ENCODE measurements at places on chromosomes 3 and 15. TPM values are rescaled to one million over a fixed set of nuclear protein-coding genes. Genes with fewer than 3 reads are reported as not detected.

CCDC71 gene
- 16.8 TPM for total RNA-seq

ZNF860 gene
- not detected for total RNA-seq

FRMD4B gene
- total RNA-seq: 77.7 TPM

STRIT1 gene
- total RNA-seq: not detected

DAZL gene
- not detected for total RNA-seq

LSAMP gene
- total RNA-seq: not detected

DUT gene
- 288 TPM for total RNA-seq

SLC22A14 gene
- 0.14 TPM for total RNA-seq

SUCNR1 gene
- total RNA-seq: 0.05 TPM

LYZL4 gene
- not detected for total RNA-seq

SEMA7A gene
- 57.1 TPM for total RNA-seq

RLBP1 gene
- not detected for total RNA-seq

IQCF5 gene
- total RNA-seq: not detected

KCNH8 gene
- total RNA-seq: 0.05 TPM

PTX3 gene
- total RNA-seq: 0.56 TPM

HCN4 gene
- not detected for total RNA-seq

IMPG2 gene
- 0.86 TPM for total RNA-seq

FANCI gene
- total RNA-seq: 179 TPM

RETNLB gene
- not detected for total RNA-seq

SMCO1 gene
- not detected for total RNA-seq

TRIM59 gene
- 39.9 TPM for total RNA-seq

MASP1 gene
- total RNA-seq: not detected

ITIH4 gene
- 24.5 TPM for total RNA-seq

IL17RC gene
- total RNA-seq: 0.93 TPM

CYP11A1 gene
- total RNA-seq: 0.21 TPM

PPP2R3A gene
- total RNA-seq: 0.53 TPM

FGF12 gene
- not detected for total RNA-seq

SLC28A2 gene
- total RNA-seq: not detected

TMCO5A gene
- total RNA-seq: not detected

PDZRN3 gene
- total RNA-seq: not detected

FOXL2 gene
- total RNA-seq: 0.16 TPM

CLRN1 gene
- total RNA-seq: not detected

HTR3E gene
- total RNA-seq: not detected

LRRC3B gene
- total RNA-seq: not detected

COPB2 gene
- total RNA-seq: 105 TPM

UROC1 gene
- total RNA-seq: not detected

ECE2 gene
- total RNA-seq: not detected

GHSR gene
- not detected for total RNA-seq

SAMD7 gene
- not detected for total RNA-seq

CRABP1 gene
- not detected for total RNA-seq

ISLR2 gene
- total RNA-seq: not detected

CELF6 gene
- total RNA-seq: 0.65 TPM

ABHD6 gene
- 7.3 TPM for total RNA-seq
